Fibroblast of lung (primary cell): ENCODE measurements at places on chromosomes 12 and 14.

GRCh38 chr14:70995671-70996070, 88.4 kb downstream of the PCNX1 start:
- H3K4me1 ChIP-seq = no peaks in the 10 kb centered on the region
- no peaks in the 10 kb centered on the region for H3K36me3 ChIP-seq
- no peaks in the 10 kb centered on the region for H3K27me3 ChIP-seq
- no peak overlapping the region for H3K4me3 ChIP-seq
- H3K27ac ChIP-seq = no peak overlapping the region
- no peak for DNase-seq

DNA sequence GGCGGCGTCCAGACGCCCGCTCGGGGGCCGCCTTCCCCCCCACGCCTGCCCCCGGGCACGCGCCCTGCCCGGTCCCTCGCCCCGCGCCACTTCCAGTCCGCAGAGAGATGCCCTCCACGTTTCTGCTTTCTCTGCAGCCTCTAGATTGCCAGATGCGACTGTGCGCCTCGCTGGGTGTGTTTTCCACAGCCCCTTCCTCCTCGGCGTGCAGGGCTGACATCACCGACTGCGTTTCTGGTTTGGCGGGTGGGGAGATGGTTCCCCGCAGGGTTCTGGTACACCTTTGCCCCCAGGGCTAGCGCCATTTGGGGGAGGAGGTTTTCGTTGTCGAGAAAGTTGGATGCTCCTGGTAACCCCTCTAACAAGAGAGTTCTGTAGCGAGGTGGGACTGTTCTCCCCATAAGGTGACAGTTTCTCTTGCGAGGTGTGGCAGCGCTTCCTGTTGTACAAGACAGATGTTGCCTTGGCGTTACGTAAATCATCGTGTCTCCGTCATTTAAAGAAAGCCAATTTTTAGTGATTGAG, 1.5 kb downstream of the CALM1 start:
- peaks cover 12% of the 10 kb centered on the region for H3K4me1 ChIP-seq
- DNase-seq = no peak
- H3K4me3 ChIP-seq = peak overlapping the region; percentile 83
- peaks cover 13% of the 10 kb centered on the region for H3K36me3 ChIP-seq
- H3K27me3 ChIP-seq = no peaks in the 10 kb centered on the region
- H3K27ac ChIP-seq = peak overlapping the region; percentile 71

- H3K27ac ChIP-seq = no peak overlapping the region
- DNase-seq = no peak
- H3K4me1 ChIP-seq = no peaks in the 10 kb centered on the region
- H3K4me3 ChIP-seq = no peak overlapping the region
- H3K36me3 ChIP-seq = no peaks in the 10 kb centered on the region
These were observed 117.7 kb upstream of the C14orf180 start for GRCh38 chr14:104461676-104462449.

DNA sequence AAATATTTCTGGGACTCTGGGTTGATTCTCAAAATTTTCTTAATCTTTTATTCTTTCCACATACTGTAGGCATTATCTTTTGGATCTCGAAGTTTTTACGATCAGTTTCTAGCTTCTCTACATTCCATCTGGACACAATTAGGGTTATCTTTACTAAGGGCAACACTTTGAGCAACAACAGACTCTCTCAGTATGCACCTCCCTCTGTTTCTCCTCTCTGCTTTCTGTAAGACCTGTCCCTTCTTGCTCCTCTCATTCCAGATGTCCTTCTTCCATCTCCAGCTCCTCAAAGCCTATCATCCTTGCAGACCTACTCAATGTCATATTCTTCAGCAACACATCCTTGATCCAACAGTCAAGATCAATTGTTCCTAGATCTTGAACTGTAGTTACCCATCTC, 457.0 kb downstream of the SLC6A15 start:
- no peak for DNase-seq
- H3K27ac ChIP-seq = no peak overlapping the region
- no peaks in the 10 kb centered on the region for H3K36me3 ChIP-seq
- H3K4me1 ChIP-seq = no peaks in the 10 kb centered on the region
- no peak overlapping the region for H3K4me3 ChIP-seq

DNA sequence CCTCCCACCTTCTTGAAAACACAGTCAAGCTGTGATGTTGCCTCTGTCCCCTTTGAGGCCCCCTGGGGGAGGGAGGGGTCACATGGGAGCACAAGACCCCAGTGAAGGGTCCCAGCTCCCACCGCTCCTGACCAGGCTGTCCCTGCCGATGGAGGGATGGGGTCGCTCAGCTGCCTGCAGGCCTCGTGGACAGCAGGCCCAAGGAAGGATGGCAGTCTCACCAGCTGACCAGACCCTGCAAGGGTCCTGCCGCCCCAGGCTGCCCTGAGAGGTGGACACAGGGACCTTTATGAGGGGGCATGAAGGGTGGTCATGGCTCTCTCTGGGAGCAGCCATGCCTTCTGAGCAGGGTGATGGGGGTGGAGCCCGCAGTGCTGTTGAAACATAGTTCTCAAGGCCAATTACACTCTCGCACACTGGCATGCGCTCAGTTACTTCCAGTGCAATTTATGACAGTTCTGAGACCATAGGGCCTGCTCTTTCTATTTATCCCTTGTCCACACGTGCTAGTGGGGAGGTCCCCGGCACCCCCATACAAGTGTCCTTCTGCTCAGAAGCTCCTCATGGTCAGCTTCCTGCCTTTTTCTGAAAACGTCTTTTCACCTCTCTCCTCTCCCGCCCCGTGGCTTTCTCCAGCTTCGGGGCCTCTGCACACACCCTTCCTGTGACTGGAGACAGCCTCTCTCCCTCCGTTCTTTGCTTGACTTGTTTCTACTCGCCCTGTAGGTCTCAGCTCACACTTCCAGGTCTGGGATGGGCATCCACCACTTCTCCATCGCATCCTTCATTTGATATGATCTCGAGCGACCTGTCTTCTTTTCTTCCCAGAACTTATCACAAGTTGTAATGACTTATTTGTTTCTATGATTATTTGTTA, 313.1 kb downstream of the ADGRD1 start:
- H3K4me3 ChIP-seq = no peak overlapping the region
- no peak for DNase-seq

DNA sequence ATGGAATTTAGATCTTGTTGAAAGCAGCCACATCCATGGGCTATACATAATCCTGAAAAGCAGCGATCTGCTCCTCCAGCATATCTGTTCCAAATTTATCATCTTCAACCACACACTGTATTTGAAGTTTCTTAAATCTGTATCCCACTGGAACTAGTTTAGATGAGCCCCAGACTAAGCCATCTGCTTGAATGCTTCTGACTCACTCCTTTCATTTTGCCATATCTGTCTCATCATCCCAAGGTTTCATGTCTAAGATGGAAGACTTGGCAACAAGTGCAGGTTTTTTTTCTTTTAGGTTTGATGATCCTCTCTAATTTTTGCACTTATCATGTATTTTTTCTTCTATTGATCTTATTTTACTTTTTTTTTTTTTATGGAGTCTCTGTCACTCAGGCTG, 54.4 kb upstream of the TMEM263 start:
- no peak for DNase-seq
- H3K27me3 ChIP-seq = no peaks in the 10 kb centered on the region
- H3K4me1 ChIP-seq = peaks cover 2% of the 10 kb centered on the region
- H3K36me3 ChIP-seq = no peaks in the 10 kb centered on the region

- H3K4me3 ChIP-seq = no peak overlapping the region
- H3K27me3 ChIP-seq = no peaks in the 10 kb centered on the region
- no peaks in the 10 kb centered on the region for H3K36me3 ChIP-seq
These were observed 149.1 kb downstream of the KICS2 start for GRCh38 chr12:64072916-64073575.

- peak; percentile 27 for DNase-seq
- no peaks in the 10 kb centered on the region for H3K4me1 ChIP-seq
These were observed 488.3 kb downstream of the APAF1 start for GRCh38 chr12:99133401-99133800.

GRCh38 chr12:46892887-46893286, 67.1 kb upstream of the SLC38A4 start:
- H3K4me1 ChIP-seq = no peaks in the 10 kb centered on the region
- DNase-seq = peak; percentile 56
- H3K27me3 ChIP-seq = no peaks in the 10 kb centered on the region
- no peaks in the 10 kb centered on the region for H3K36me3 ChIP-seq
- no peak overlapping the region for H3K27ac ChIP-seq
- no peak overlapping the region for H3K4me3 ChIP-seq

DNA sequence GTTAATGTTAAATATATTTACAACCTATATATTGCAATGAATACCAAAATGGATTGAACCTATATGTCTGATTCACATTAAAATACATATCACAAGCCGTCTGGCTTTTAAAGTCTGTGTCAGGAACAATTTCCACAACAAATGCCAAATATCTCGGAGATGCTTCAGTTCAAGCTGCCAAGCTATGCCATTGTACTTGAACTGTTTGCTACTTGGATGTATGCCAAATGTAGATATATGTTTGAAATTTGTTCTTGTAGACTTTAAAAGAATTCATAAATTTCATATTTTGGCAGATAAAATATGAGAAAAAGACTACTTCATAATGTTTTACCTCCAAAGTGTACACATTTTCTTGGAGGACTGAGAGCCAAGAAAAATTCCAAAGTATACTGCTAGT, 37.0 kb downstream of the WASHC3 start:
- no peak overlapping the region for H3K4me3 ChIP-seq
- H3K4me1 ChIP-seq = no peaks in the 10 kb centered on the region
- no peak for DNase-seq
- peaks cover 3% of the 10 kb centered on the region for H3K36me3 ChIP-seq

GRCh38 chr12:27233814-27234213, 10.3 kb upstream of the STK38L start:
- no peak for DNase-seq
- no peak overlapping the region for H3K27ac ChIP-seq
- H3K27me3 ChIP-seq = no peaks in the 10 kb centered on the region
- H3K4me1 ChIP-seq = no peaks in the 10 kb centered on the region
- H3K4me3 ChIP-seq = no peak overlapping the region
- H3K36me3 ChIP-seq = no peaks in the 10 kb centered on the region

DNA sequence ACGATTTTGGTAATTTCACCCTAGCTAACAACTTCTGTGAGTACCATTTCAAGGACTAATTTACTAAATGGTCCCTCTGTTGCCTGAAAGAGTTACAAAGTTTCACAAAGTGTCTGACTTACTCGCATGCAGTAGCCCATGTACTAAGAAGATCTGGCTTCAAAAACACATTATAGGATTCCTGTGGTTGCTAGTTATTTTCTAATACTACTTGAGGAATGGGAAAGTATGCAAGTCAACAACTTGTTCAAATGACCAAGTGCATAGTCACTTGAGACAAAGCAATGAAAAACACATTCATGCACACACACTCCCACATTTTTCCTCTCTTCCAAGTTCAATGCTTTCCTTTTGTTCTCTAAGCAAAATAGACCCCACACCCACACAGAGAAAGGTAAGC, 219.7 kb upstream of the TMPO start:
- H3K4me1 ChIP-seq = no peaks in the 10 kb centered on the region
- H3K36me3 ChIP-seq = no peaks in the 10 kb centered on the region
- H3K27ac ChIP-seq = no peak overlapping the region
- peak; percentile 69 for DNase-seq

- H3K27ac ChIP-seq = peak overlapping the region; percentile 80
- H3K36me3 ChIP-seq = no peaks in the 10 kb centered on the region
- no peaks in the 10 kb centered on the region for H3K27me3 ChIP-seq
- H3K4me1 ChIP-seq = peaks cover 10% of the 10 kb centered on the region
These were observed 9.9 kb downstream of the BMAL2 start for GRCh38 chr12:27342536-27342935.

- H3K36me3 ChIP-seq = peaks cover 17% of the 10 kb centered on the region
- peaks cover 16% of the 10 kb centered on the region for H3K4me1 ChIP-seq
- peak; percentile 95 for DNase-seq
- H3K4me3 ChIP-seq = peak within 1 kb of the TSS; percentile 44
- no peaks in the 10 kb centered on the region for H3K27me3 ChIP-seq
These were observed at the start of gene C1R for GRCh38 chr12:7092229-7092985. Gene C1R, minus strand, starts transcription at chr12:7092445. Its CDS starts 57 bp downstream, at chr12:7092388.

DNA sequence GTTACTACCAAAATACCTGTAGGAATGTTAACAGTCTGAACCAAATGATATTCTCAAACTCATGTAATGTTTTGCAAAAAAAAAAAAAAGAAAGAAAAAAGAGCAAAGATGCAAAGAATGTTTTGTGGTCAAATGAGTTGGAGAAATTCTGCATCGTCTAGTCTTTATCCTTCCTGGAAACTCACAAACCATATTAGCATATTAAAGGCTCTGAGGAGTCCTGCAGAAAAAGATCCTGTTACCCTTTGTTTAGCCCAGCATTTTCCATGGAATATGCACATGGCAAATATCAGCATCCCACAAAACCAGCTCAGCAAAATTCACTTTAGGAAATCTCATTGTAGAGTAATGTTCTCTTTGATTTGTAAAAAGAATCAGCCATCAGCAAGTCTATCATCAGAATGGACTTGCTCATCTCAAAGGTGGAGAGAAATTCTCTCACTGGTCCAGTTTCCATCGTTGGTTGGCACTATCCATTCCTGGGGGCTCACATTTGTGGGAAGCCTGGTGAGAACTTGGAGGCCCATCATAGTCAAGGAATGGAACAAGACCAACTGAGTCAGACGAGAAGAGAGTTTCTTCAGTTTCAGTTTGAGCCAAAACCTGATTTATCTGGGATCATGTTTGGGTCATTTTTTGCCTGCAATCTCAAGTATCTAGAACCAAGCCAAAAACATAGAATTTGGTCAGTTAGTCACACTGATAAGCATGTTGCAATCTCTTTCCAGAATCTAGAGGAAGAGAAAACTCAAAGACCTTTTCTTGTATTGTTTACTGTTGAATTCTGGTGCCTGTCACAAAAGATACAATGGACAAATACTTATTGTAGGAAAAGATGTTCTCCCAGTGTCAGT, 129.8 kb downstream of the TBX5 start:
- H3K36me3 ChIP-seq = no peaks in the 10 kb centered on the region
- peaks cover 3% of the 10 kb centered on the region for H3K27me3 ChIP-seq
- no peak overlapping the region for H3K27ac ChIP-seq
